ENCODE measurements at places on chromosomes 2 and 18.

DNA sequence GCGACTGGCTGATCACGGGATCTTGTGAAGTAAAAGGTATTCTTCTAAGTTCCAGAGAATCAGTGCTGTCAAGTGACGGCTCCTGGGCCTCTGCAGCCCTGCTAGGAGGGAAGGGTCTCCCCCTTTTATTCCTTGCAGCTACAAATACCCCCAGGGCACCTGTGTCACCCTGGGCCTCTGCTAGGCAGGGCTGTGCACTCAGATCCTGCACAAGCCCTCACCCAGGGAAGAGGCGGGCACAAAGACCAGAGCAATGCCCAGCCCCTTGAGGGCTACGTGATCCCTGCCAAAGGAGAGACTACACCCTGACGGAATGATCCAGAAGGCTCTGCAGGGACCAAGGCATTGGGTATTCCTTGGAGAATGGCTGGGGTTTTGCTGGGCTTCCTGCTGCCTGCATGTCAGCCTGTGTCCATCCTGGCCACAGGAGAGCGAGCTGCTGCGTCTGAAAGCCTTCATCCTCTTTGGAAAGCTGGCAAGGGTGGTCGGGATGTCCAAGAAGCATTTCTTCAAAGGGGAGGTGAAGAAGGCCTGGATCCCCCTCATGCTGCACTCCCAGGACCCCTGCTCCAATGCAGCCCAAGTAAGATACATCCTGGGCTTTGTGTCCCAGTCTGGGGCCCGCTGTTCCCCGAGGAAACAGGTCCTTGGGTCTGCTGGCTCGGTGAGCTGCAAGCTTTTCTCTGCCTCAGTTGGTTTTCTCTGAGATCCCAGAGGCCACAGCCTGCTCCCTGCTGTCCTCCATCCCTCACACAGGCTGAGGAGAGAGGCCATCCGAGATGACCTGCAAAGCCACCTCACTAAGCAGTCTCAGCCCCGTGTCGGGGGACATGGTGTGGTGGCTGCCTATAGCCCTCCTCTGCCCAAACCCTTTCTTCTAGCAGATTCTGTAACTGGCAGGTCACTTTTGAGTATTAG is 24.9 kb downstream of the HJURP start:
- DNase-seq, result no peak

DNA sequence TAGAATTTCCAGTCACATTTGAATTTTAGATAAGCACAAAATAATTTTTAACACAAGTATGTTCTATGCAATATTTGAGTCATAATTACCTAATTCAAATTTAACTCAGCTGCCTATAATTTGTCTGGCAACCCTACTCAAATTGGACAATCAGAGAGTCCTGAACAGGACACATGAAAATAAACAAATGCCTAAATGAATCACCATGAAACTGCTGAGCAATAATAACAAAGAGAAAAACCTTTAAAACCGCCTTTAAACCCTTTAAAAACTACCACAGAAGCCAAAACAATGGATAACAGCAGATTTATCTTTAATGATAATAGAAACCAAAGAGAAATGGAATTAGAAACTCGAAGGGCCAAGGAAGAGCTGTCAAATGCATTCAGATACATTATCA is 39.5 kb downstream of the ARL4C start:
- no peak for DNase-seq

- DNase-seq, result no peak
Observed at GRCh38 chr2:172607379-172607928, 51.6 kb downstream of the PDK1 start.

GRCh38 chr2:119407430-119408220 is 24.0 kb upstream of the TMEM37 start:
- DNase-seq, result no peak

GRCh38 chr18:11533942-11534496 is 75.4 kb upstream of the SLC35G4 start:
- DNase-seq, result no peak

GRCh38 chr2:69238449-69239031 is 148.5 kb downstream of the GFPT1 start:
- DNase-seq, result no peak

DNA sequence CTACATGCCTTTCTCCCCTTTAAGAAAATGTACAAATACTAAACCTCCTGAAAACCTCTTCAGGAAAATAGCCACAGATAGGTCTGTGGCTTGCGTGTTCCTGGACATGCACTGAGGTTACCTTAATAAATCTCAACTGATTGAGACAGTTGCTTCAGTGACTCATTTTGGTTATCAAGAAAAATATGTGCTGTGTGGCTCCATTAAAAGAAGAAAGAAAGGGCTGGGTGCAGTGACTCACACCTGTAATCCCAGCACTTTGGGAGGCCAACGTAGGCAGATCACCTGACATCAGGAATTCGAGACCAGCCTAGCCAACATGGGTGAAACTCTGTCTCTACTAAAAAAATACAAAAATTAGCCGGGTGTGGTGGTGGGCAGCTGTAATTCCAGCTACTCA is 27.1 kb downstream of the CREG2 start:
- DNase-seq, result no peak

- DNase-seq, result no peak
Observed at GRCh38 chr2:195363496-195363895, 293.5 kb upstream of the SLC39A10 start.

DNA sequence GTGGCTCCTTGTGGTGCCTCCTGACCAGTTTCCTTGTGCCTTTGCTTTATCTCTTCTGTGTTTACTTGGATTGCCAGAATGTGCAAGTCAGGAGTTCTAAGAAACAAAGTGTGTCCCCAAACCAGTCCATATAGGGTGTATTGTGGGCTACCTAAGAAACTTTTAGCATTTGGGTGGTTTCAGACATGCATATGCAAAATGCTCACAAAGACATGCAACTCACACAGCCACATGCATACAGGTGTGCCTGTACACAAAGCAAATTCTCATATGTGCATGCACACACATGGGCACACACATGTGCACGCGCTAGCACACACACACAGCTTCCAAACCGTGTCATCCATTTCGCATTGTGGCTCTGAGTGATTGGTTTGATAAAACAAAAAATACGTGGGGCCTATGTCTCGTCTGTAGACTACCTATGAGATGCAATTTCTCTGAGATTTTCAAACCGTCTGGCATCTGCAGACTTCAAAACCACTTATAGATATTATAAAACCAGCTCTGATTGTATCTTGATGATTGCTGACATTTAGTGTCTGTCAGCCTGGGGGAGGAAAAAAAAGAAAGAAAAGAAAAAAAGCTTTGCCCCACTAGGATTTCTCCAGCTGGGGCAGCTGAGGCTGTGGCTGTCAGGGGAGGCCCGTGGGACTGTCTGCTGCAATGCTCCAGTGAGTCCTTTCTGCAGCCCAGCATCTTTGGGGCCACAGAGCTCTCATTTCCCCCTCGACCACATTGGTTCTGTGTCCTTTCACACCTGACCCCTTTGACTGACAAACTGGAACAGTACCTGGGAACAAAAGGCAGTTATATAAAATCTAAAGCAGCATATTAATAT is 556.1 kb downstream of the CMPK2 start:
- no peak for DNase-seq

DNA sequence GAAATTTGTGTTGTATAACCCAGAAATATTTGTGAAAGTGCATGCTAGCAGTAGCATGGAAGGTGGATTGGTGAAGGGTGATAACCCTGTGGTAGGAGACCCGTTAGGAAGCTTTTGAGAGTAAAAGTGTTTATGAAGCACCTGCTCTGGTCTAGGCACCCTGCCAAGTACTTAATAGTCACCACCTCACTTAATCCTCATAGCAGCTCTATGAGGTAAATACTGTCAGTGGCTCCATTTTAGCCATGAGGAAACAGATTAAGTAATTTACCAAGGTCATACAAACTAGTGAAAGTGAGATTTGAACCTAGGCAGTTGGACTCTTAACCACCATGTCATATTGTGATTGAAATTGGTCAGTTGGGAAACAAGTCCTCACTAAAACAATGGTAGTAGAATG is 66.8 kb downstream of the TET3 start:
- DNase-seq, result no peak

DNA sequence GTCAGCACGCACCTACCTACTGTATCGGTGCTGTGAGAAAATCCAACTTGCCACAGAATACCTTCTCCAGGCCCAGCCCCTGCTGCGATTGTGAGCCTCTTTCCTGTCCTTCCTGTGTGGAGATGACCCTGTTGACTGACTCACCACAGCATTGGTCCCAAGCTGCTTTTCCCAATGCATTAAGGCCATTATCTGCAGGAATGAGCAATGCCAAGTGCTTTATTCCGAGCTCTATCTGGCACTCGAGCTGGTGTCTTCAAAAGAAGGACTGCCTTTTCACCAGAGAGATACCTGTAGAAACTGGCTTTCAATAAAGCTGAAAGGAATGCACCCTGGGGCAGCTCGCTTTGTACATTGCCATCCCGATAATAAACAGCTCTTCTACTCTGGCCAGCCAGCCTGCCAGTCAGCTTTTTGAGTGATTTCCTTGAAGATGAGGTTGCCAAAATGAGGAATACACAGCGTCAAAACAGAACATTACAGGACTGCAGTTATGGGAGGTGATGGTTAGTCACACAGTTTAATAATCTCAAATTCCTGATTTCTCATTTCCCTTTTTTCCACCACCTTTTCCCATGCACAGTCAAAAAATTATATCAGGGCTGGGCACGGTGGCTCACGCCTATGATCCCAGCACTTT is 8.3 kb upstream of the RNF103 start:
- DNase-seq, result no peak

DNA sequence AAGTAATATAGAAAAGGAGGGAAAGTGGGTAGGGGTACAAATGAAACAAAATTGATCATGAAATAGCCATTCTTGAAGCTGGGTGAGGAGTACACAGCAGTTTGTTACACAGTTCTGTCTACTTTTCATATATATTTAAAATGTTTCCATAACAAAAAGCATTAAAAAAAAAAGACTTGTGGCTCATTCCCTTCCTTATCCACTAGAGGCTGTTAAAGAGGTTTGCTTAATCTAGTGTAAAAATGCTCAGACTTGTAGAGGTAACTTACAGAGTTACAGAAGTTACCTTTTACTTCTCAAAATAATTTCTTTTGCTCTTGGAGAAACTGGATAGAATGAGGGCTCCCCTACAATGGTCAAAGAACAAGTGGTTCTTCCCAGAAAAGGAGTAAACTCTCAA is 8.1 kb upstream of the WIPF1 start:
- no peak for DNase-seq

DNA sequence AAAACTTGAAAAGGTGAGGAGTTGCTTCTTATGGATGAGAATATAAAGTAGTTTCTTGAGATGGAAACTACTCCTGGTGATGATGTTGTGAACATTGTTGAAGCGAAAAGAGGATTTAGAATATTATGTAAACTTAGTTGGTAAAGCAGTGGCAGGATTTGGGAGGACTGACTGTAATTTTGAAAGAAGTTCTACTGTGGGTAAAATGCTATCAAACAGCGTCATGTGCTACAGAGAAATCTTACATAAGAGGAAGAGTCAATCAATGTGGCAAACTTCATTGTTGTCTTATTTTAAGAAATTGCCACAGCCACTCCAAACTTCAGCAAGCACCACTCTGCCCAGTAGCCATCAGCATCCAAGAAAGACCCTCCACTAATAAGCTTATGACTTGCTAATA is 112.9 kb upstream of the ZEB2 start:
- DNase-seq, result no peak

GRCh38 chr2:207558079-207558491 is 28.3 kb downstream of the CREB1 start:
- DNase-seq, result no peak

DNA sequence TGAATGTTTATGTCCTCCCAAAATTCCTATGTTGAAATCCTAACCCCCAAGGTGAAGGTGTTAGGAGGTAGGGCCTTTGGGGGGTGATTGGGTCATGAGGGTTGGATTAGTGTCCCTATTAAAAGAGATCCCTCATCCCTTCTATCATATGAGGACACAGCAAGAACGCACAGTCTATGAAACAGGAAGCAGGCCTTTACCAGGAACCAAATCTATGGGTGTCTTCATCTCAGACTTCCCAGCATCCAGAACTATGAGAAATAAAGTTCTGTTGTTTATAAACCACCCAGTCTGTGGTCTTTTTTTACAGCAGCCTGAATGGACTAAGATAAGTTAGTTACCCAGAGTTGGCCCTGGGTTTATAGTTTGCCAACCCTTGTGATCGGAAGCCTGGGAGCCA is 153.1 kb downstream of the INO80D start:
- DNase-seq, result no peak

GRCh38 chr18:62863579-62864001 is 148.2 kb downstream of the PHLPP1 start:
- no peak for DNase-seq

DNA sequence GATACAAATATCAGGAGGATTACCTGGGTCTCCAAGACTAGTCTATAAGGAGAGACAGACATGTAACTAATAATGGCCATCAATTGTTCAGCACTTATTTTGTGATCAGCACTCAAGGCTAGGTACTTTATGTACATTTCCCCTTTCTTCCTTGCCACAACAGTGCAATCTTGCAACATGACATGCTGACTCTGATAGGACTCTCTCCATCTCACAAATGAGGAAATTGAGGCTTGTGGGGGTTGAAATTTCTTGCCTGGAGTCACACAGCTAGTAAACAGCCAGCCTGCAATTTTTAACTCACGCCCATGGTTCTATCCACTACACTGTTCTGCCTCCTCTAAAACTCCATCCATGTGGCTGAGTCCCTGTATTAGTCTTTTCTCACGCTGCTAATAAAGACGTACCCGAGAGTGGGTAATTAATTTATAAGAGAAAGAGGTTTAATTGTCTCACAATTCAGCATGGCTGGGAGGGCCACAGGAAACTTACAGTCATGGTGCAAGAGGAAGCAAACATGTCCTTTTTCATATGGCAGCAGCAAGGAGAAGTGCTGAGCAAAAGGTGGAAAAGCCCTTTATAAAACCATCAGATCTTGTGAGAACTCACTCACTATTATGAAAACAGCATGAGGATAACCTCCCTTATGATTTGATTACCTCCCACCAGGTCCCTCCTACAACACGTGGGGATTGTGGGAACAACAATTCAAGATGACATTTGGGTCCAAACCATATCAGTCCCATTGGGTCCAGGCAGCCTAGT is 302.4 kb downstream of the PLCL1 start:
- no peak for DNase-seq

DNA sequence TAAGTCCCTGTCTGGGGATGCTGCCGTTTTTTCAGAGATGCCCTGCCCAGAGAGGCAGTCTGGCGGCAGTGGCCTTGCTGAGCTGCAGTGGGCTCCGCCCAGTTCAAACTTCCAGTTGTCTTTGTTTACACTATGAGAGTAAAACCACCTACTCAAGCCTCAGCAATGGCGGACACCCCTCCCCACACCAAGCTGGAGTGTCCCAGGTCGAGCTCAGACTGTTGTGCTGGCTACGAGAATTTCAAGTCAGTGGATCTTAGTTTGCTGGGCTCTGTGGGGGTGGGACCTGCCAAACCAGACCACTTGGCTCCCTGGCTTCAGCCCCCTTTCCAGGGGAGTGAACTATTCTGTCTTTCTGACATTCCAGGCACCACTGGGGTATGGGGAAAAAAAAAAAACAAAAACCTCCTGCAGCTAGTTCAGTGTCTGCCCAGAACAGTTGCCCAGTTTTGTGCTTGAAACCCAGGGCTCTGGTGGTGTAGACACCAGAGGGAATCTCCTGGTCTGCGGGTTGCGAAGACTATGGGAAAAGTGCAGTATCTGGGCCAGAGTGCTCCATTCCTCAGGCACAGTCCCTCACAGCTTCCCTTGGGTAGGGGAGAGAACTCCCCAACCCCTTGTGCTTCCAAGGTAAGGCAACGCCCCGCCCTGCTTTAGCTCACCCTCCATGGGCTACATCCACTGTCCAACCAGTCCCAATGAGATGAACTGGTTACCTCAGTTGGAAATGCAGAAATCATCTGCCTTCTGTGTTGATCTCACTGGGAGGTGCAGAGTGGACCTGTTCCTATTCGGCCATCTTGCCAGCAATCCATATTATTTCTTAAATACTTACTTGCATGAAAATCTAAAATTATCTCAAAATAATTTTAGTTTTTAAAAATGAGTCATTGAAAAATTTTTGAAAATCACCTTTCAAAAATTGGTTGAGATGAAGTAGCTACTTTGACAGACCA is 338.0 kb downstream of the OSR1 start:
- no peak for DNase-seq
